ENCODE measurements at places on chromosomes 16 and 17. TPM values are rescaled to one million over a fixed set of nuclear protein-coding genes. Genes with fewer than 3 reads are reported as not detected.

- H3K27ac ChIP-seq = no peak overlapping the region
- no peak overlapping the region for H3K4me3 ChIP-seq
- no peaks in the 10 kb centered on the region for H3K27me3 ChIP-seq
Measured at GRCh38 chr17:65177901-65178300, 40.7 kb downstream of the RGS9 start.

- H3K36me3 ChIP-seq = peaks cover 35% of the 10 kb centered on the region
- H3K27me3 ChIP-seq = no peaks in the 10 kb centered on the region
- no peak for DNase-seq
- no peak overlapping the region for H3K4me3 ChIP-seq
Measured at GRCh38 chr17:80868022-80868609, 123.5 kb upstream of the CHMP6 start.

DNA sequence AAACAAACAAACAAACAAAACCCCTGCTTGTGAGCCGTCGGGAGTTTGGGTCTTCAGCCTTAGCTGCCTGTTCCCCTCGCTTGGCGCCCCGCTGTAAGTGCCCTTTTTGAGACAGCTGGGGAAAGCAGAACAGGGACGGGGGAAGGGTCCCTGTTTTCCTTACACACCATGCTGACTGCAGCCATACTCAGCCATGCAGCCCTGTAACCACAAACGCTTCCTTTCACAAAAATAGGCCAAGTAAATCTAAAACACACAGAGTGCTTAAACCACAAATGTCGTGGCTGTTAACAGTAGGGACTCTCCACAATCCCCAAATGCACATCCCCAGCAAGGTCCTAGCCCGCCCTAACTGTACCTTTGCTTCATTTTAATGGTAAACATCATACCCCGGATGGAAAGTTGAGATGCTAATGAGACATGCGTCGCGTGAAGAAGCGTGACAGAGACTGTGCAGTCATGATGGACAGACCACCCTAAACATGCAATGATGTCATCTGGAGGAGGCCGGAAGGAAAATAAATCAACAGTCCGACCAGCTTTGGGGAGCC is 129.9 kb downstream of the MGAT5B start:
- peak overlapping the region; percentile 54 for H3K4me3 ChIP-seq
- DNase-seq = peak; percentile 66
- H3K4me1 ChIP-seq = peaks cover 44% of the 10 kb centered on the region
- H3K27me3 ChIP-seq = no peaks in the 10 kb centered on the region
- H3K36me3 ChIP-seq = no peaks in the 10 kb centered on the region

GRCh38 chr16:6891496-6891895 is 441.1 kb upstream of the RBFOX1 start:
- H3K27ac ChIP-seq = no peak overlapping the region
- H3K4me3 ChIP-seq = no peak overlapping the region
- H3K4me1 ChIP-seq = no peaks in the 10 kb centered on the region
- no peak for DNase-seq
- no peaks in the 10 kb centered on the region for H3K36me3 ChIP-seq

DNA sequence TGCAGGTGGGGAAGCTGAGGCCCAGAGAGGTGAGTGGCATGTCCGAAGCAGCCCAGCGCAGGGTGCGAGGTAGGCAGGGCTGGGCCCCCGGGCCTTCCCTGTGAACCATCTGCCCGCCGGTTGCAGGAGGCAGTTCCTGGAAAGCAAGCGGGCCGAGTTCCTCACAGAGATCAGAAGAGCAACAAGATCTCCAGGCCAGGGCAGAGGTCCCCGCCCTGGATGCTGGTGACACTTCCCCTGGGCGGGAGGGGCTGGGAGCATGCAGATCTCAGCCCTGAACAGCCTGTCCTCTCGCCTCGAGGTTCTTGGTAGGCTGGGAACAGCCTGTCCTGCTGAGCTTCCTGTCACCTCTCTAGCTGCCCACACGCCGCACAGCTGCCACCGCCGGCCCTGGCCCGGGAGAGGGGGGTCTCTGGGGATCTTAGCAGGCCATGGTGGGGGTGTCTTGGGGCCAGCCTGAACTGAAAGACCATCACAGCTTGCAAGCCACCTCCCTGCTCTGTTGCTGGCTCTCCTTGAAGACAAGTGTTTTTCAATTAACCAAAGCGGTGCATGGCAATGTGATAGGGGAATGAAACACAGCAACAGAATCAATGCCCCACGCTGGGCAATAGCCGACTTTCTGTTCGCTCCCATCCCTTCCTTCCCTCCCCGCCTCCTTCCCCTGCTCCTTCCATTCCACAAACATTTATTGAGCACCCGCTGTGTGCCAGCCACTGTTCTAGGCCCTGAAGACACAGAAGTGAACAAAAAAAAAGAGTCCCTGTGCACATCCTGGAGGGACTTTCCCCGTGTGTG is 31.7 kb downstream of the SOCS1 start:
- H3K27me3 ChIP-seq = no peaks in the 10 kb centered on the region
- H3K4me1 ChIP-seq = peaks cover 44% of the 10 kb centered on the region
- H3K27ac ChIP-seq = peak overlapping the region; percentile 100
- peak; percentile 79 for DNase-seq
- H3K4me3 ChIP-seq = peak overlapping the region; percentile 76
- peaks cover 2% of the 10 kb centered on the region for H3K36me3 ChIP-seq

DNA sequence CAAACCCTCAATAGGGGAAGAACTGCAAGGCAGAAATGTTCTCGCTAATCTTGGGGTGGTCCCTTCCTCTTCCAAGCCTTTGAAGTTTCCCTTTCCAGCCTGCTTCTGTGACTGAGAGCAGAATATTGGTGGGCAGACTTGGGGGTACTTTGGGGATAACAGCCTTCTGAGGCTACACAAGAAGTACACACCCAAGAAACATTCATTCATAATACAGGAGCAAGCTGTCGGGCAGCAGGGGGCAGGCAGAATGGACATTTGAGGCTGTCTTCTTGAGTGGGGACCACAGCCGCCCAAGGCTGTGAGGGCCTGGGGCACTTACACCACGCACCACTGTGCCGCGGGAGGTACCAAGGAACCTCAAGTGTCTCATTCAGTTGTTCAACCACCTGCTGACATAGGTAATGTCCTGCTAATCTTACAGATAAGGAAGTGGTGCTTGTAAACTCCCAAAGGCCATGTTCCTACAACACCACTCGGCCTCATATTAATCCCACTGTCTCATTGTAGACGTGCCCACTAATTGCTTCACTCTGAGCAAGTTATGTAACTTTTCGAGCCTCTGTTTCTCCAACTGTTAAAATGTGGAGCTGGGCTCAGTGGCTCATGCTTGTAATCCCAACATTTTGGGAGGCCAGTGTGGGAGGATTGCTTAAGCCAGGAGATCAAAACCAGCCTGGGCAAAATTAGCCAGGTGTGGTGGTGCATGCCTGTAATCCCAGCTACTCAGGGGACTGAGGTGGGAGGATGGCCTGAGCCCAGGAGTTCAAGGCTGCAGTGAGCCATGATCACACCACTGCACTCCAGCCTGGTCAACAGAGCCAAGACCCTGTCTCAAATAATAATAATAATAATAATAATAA is 2.5 kb upstream of the MRPS23 start:
- no peak for DNase-seq
- H3K27ac ChIP-seq = no peak overlapping the region
- no peak overlapping the region for H3K4me3 ChIP-seq
- peaks cover 22% of the 10 kb centered on the region for H3K4me1 ChIP-seq
- H3K36me3 ChIP-seq = peaks cover 11% of the 10 kb centered on the region

- no peaks in the 10 kb centered on the region for H3K27me3 ChIP-seq
- H3K4me3 ChIP-seq = no peak overlapping the region
- peaks cover 11% of the 10 kb centered on the region for H3K4me1 ChIP-seq
- H3K36me3 ChIP-seq = no peaks in the 10 kb centered on the region
Measured at GRCh38 chr16:81574168-81574567, 129.6 kb downstream of the CMIP start.

DNA sequence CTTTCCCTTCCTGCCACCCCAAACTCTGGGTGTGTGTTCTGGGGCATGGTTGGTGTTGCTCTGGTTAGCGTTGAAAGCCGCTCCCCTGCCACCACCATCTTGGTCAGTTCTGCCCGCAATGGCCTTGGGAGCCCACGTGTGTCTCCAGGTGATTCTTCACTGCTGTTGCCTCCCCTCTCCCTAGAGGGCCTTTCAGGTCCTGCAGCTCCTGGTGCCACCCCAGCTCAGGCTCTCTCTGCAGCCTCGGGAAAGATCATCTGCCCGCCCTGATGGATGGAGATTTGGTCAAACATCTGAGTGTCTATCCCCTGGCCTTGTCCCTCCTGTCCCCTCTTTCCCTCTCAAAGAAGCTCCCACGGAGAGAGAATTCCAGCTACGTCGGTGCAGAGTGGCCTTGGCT is 241.3 kb downstream of the RBFOX3 start:
- H3K36me3 ChIP-seq = no peaks in the 10 kb centered on the region
- H3K4me1 ChIP-seq = no peaks in the 10 kb centered on the region
- H3K4me3 ChIP-seq = no peak overlapping the region
- H3K27ac ChIP-seq = no peak overlapping the region

DNA sequence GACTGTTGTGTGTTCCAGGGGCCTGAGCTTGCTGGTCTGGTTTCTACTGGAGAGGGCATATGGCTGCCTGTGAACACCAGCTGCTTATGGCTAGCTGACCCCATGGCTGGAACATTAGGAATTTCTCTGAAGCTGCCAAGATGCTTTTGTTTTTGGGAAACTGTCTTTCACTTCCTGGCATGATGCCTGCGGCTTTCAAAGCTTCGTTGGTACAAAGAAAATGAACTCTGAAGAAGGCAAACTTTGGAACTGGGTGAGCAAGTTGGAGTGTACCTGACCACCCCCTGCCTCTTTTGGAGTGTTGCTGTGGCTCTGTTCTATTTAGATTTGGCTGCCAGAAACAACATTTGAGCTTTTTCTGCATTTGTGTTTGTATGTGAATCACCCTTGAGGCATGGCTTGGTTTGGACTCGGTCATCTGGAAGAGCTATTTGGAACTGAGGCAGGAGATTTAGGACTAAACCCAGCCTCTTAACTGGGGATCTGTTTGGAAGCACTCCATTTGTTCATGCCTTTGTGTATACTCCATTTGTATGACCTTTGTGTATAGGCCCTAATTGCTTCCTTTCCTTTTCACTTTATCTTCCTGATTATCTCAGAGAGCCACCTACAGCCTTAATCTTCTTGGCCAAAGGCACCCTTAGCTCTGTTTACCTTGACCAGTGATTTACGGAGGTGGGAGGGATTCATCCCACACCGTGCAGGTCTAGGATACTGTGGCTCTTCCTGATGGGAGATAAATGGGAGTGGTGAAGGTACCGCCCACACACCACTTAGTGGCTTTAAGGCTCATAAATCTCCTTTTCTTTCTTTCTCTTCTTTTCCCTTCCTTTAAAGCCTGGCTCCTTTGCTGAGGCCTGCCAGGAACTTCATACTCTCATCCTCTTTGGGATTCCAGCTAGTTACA is 7.3 kb upstream of the CPHXL start:
- peaks cover 5% of the 10 kb centered on the region for H3K27me3 ChIP-seq
- H3K36me3 ChIP-seq = no peaks in the 10 kb centered on the region
- no peak overlapping the region for H3K27ac ChIP-seq
- no peak for DNase-seq

- no peak for DNase-seq
- no peaks in the 10 kb centered on the region for H3K27me3 ChIP-seq
- H3K4me1 ChIP-seq = no peaks in the 10 kb centered on the region
Measured at GRCh38 chr16:73142053-73142854, 94.3 kb upstream of the ZFHX3 start.

DNA sequence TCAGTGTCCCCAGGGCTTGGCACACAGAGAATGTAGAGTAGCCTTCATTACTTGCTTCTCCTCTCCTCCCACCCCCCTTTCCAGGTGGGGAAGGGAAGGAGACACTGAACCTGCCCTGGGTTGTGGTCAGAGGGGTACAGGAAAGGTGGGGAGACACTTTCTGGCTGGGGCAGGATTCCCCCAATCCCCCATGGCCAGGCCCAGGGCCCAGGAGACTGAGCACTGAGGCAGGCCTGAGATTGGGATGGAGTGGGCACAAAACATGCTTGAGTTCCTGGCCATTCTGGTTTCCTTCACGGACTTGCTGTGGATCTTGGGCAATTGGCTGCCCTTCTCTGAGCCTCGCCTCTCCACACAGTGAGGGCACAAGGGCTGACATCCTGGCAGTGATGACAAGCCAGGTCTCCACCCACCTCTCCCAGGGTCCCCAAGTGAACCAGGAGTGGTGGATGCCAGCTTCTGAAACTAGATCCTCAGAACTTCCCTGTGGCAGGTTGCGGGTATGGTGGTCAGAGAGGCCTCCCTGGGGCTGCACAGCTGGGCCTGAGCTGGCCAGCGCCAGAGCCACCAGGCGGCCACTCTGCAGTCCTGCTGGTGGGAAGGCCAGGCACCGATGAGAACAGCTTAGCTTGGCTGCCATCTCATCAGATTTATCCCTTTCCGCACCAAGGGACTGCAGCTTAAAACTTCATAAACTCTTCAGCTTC is 9.3 kb downstream of the ZNF629 start:
- H3K27me3 ChIP-seq = no peaks in the 10 kb centered on the region
- H3K27ac ChIP-seq = peak overlapping the region; percentile 70
- peak overlapping the region; percentile 94 for H3K4me3 ChIP-seq

GRCh38 chr16:70162041-70162451 is 11.5 kb upstream of the CLEC18C start:
- peaks cover 4% of the 10 kb centered on the region for H3K4me1 ChIP-seq
- peak overlapping the region; percentile 30 for H3K27ac ChIP-seq
- H3K27me3 ChIP-seq = no peaks in the 10 kb centered on the region

GRCh38 chr16:73002866-73003265 is 45.1 kb downstream of the ZFHX3 start:
- no peaks in the 10 kb centered on the region for H3K36me3 ChIP-seq
- H3K4me3 ChIP-seq = no peak overlapping the region
- no peak overlapping the region for H3K27ac ChIP-seq

DNA sequence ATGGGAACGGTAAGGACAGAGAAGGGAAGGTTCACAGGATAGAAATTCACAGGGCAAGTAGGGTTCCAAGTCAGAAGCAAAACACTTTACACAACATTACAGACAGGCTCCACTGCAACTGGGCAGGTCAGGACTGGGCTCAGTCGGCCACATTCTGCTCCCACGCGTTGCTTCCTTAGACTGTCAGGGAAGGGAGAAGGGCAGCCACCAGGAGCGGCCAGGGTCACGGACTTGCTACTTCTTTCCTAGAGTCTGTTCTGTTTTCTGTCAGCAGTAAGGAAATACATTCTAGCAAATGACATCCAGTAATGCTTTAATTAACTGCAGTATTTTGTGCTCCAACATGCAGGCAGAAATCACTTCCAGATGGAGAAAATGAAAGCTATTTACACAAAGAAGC is 160.3 kb upstream of the RPH3AL start:
- H3K4me1 ChIP-seq = no peaks in the 10 kb centered on the region
- H3K36me3 ChIP-seq = peaks cover 2% of the 10 kb centered on the region
- H3K4me3 ChIP-seq = no peak overlapping the region
- H3K27ac ChIP-seq = no peak overlapping the region
- no peak for DNase-seq
- H3K27me3 ChIP-seq = no peaks in the 10 kb centered on the region

DNA sequence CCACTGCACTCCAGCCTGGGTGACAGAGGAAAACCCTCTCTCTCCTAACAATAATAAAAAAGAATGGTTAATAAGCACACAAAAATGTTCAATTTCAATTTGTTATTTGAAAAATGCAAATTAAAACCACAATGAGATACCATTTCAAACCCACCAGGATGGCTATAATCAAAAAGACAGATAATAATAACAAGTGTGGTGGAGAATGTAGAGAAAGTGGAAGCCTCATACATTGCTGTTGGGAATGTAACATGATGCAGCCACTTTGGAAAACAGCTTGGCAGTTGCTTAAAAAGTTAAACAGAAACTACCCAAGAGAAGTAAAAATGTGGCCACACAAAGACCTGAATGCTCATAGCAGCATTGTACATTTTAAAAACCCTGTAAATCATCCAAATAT is 51.8 kb upstream of the MAP3K14 start:
- no peak overlapping the region for H3K27ac ChIP-seq
- H3K36me3 ChIP-seq = no peaks in the 10 kb centered on the region
- no peak for DNase-seq

FMNL1 gene
- 219 TPM for total RNA-seq

PRAC1 gene
- total RNA-seq = not detected

JPT2 gene
- total RNA-seq = 96.2 TPM

PIK3R5 gene
- total RNA-seq = 32.6 TPM

TNFRSF17 gene
- total RNA-seq = not detected

ENPP7 gene
- not detected for total RNA-seq

Measured in activated naive CD8-positive, alpha-beta T cell treated with anti-CD3 and anti-CD28 coated beads for 36 hours (primary cell).